ENCODE measurements at places on chromosomes 2 and 18.
A peak's percentile ranks its signal among the peaks of the same experiment; 100 is the strongest.

- no peak for DNase-seq
Measured at GRCh38 chr2:241558532-241559322, at the start of gene BOK. BOK (plus strand) TSS chr2:241558745; CDS start chr2:241559484, 739 bp downstream.

DNA sequence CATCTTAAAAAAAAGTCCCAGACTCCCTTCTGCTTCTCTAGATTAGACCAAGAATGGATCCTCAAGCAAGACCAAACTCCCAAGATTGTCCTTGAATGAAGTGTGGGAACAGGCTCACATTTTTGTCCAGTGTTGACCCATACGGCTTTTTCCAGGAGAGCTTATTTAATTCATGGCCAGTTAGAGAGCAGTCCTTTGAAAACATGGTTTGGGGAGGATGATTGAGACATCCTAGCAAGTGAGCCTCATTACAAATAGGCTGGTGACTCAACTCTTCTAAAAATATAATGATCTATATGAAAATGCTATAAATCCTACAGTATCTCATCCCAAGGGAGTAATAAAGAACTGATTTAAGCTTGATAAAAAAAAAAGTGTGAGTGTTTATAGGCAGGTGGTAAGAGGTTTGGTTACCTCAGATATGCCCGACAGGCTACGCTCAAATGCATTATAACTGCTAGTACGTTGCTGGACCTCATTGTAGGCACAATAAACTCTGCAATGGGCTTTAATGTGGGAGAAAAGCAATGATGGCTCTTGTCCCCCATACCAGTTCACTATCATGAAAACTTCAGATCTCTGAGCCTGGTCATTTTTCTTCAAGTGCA, 17.0 kb downstream of the ANKRD29 start:
- DNase-seq: no peak

- DNase-seq: no peak
Measured at GRCh38 chr18:44651478-44651877, 29.2 kb upstream of the SETBP1 start.

GRCh38 chr2:224308272-224308911, 93.5 kb downstream of the FAM124B start:
- no peak for DNase-seq

DNA sequence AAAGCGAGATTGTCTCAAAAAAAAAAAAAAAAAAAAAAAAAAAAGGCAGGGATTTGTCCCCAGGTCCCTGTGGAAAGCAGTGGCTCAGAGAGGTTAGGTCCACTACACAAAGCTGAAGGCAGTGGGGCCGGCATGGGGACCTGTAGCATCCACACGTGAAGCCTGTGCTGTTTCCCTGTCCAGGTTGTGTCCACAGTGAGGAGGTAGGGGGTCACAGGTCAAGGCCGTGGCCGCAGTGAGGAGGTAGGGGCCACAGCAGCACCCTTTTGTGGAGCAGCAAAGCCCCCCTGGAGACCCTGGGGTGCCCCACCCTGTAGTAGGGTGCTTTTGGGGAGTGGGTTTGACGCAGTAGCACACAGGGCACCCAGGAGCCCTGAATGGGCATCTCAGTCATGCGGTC, 14.0 kb downstream of the TMEM177 start:
- DNase-seq: no peak

DNA sequence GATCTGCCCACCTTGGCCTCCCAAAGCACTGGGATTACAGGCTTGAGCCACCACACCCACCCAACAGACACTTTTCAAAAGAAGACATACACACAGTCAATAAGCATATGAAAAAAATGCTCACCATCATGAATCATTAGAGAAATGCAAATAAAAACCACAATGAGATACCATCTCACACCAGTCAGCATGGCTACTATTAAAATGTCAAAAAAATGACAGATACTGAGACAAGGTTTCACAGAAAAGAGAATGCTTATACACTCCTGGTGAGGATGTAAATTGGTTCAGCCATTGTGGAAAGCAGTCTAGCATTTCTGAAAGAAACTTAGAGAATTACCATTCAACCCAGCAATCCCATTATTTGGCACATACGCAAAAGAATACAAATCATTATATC, 1947.2 kb downstream of the SUCLG1 start:
- DNase-seq: no peak

GRCh38 chr2:114406347-114406746, 36.1 kb upstream of the DPP10 start:
- DNase-seq: no peak

DNA sequence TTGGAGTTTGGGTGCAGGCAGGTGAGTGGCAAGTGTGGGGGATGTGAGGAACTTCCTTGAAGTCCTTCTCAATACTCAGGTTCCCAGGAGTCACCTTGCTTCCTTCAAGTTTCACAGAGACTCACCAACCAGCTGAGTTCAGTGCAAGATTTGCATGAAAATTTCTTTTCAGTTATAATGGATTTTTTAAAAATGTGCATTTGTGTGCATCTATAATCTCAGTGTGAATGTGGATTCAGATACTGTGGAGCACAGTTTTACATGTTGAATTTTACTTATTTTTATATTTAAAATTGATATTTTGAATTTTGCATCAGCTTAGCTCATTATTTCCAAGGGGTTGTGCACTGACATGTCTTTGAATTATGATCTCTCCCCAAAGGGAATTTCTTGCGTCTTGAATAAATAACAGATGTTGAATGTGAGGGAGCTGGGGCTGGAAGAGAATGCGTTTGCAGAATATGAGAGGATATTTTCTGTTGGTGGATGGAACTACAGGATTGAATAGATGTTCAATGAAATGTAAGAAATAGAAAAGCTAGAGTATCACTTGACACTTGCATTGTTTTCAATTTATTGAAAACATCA, 184.3 kb downstream of the RPRM start:
- no peak for DNase-seq

DNA sequence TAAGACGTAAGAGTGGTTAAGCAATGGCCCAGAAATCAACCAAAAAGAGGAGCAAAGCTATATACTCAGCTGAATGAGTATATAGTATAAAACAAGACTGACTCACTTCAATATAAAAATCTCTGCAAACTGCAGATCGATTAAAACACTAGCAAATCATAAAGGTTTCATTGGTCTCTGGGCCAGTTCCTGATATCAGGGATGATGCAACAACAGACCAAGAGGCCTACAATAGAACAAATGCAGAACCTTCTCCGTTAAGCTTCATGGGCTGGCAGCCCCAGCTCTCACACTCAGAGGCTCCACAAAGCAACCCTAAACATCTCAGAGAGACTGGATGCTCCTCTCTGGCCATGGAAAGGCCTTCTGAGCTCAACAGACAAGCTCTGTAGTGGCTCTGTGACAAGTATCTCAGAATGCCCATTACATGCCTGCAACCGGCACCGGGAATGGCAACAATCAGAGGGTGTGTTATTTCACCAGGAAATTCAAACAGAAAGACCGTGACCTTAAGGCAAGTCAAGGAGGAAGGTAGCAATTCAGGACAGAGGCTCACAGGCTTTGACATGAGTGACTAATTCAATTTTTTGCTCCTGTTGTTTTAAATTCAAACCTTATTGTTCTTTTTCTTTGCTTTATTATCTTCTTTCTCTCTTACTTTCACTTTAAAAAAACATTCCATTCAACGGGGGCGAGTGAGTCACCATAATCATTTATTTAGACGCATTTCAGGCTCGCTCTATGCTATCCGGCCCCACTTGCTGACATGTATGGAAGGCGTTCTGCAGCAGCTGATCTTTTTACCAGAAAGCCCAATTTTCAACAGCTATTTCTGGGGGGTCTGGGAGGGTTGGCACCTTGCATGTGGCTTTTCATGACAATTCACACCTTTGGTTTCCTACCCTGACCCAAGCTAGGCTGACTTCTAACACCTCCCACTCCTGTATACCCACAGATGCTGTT, 15.1 kb downstream of the CYRIA start:
- no peak for DNase-seq

GRCh38 chr18:59083136-59083818, 56.4 kb upstream of the SEC11C start:
- DNase-seq: no peak

DNA sequence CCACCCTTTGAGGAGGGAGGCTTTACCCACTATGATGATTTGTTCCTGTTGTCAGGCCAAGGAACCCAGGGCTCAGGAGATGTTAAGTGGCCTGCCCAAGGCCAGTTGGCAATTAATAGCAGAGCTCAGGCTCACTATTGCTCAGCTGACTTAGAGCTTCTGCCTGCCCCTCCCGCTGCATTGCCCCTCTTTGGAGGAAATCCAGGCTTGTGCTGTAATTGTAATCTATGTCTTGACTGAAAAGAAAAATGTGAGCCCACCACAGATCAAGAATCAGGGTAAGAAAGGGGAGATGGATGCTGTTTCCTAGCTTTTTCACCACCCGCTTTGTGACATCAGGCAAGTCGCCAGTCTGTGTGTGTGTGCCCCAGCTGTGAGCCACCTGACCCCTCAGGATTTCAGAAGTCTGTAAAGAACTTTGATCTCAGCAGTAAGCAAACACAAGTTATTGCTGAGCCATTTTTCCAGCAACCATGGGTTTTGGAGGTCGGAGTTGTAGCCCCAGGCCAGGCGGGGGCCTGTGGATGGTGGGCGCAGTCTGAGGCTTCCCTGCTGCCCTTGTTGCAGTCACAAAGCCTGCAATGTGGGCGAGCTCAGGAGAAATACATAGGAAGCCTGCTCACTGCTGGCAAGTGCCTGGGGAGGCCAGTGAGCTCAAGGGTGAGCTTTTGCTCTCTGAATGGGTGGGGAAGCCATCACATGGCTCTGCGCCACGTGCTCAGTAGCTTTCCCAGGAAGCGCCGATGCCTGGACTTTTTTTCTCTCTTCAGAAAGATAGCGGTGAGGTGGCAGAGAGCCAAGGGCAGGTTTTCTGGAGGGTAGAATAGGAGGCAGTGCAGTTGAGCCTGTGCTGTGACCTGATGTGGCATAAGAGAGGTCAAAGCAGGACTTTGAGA, 6.1 kb downstream of the CABLES1 start:
- DNase-seq: peak; percentile 29

All from NCI-H1092 treated with DMSO at 0.1 percent for 48 hours (cell line).